MCF 10A (cell line): ENCODE measurements at places on chromosomes 12 and 14.
A peak's percentile ranks its signal among the peaks of the same experiment; 100 is the strongest.

DNA sequence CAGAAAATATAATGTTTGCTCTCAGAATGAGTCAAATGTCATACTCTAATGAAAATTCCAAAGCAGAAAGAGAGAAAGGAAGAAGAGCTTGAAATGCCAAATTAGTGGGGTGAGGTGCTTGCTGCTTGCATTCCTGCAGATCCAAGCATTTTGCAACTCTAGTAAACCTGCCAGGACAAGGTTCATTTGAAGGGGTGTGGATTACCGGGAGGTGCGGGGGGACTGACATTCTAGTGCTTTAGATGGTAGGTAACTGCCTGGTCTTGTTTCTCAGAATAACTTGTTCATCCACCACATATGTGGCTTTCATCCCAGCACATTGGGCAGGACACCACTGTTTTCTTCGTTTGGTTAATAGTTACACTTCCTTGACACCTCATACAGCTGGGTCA, 144.4 kb downstream of the AKAP6 start:
- peak; percentile 86 for DNase-seq

GRCh38 chr12:57372233-57372632, 58.6 kb downstream of the R3HDM2 start:
- no peak for DNase-seq

DNA sequence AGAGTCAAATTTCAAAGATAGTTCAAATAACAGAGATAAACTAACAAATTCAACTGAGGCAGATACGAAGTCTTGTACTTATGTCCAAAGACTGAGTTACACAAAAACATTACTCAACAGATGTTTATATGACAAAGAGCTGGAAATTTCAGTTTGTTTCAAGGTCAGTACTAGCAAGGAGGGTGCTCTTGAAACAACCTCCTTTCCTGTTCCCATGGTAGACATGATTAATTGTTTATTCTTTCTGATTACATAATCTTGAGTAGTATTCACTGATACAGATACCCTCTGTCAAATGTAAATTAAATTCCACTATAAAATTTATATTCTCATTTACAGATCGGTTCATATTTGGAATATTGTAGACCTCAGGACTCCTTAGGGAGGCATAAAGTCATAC, 23.4 kb downstream of the TSPAN8 start:
- peak; percentile 51 for DNase-seq

GRCh38 chr12:108305520-108305919, 33.6 kb downstream of the CMKLR1 start:
- DNase-seq = peak; percentile 91

- DNase-seq = no peak
These were observed 54.1 kb downstream of the GRIP1 start for GRCh38 chr12:66624806-66625205.

GRCh38 chr12:82862876-82863649, 176.4 kb downstream of the TMTC2 start:
- no peak for DNase-seq

- no peak for DNase-seq
These were observed 18.0 kb downstream of the HECTD1 start for GRCh38 chr14:31189346-31190218.

DNA sequence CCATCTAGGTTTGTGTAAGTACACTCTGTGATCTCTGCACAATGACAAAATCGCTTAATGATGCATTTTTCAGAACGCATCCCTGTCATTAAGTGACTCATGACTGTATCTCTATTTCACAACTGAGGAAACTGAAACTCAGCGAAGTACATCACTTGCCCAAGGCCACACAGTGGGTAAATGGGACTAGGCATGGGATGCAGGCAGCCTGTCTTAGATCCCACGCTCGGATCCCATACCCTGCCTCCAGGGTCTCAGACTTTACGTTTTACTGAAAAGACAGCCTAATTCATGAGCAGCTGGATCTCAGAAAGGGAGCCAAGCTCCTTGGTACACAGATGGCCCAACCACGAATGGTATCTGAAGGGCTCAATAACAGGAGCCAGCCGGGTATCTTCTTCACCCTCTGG, 2.4 kb upstream of the MLEC start:
- DNase-seq = peak; percentile 81

GRCh38 chr12:80161612-80162011, 62.3 kb downstream of the OTOGL start:
- DNase-seq = no peak

DNA sequence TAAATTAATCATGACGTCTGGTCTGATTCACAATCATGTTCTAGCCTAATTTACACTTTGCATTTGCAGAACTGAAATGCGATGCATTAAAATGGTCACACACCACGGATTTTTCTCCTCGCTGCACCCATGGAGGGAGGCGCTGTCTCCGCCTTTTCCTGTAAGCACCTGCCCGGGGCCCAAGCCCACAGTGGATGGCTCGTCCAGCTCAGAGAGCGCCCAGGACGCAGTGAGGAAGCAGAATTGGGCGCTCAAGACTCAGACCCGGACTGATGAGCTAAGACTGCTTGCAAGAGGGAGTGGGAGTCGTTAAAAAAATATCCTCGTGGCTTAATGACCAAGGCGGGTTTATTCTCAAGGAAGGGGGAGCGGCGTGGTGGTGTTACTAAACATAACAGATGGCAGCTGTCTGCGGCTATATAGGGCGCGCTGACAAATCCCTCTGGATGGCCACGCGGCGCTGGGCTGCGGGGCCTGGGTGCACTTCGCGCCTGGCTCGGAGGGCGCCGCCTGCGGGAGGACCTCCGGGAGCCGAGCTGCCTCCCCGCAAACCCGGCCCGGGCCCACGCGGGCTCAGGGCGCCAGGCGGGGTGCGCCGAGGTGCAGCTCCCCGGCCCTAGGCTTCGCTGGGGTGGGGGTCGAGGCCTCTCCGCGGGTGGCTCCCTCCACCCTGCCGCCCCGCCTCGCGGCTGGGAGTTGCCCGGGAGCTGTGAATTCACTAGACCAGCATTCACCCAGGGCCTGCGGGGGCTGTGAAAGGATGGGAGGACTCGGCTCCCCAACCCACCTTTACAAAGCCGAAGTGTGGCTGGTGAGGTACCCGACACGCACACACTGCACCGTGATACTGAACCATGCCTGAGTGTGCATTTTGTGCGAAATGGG, 78.7 kb downstream of the PPM1A start:
- no peak for DNase-seq

DNA sequence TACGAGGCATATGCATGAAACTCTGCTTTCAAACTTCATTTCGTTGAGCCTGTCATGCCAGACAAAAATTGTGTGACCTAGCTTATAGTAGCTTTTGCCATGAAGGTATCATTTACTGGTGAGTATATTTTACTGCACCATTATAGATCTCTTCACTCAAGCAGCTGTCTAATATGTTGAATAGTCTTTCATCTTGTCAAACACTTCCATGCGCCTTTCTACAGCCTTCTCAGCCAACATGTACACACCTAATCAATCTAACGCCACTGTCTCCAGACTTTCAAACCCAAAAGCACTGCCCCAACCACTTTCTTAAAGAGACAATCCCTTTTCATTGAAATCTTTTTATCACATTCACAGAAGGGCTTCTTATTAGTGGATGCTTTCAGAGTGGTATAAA, 757.4 kb downstream of the VRK1 start:
- DNase-seq = no peak
